ENCODE measurements at places on chromosomes 3 and 15.

GRCh38 chr3:111548756-111549155 lies 6.8 kb downstream of the CD96 start:
- DNase-seq: no peak

DNA sequence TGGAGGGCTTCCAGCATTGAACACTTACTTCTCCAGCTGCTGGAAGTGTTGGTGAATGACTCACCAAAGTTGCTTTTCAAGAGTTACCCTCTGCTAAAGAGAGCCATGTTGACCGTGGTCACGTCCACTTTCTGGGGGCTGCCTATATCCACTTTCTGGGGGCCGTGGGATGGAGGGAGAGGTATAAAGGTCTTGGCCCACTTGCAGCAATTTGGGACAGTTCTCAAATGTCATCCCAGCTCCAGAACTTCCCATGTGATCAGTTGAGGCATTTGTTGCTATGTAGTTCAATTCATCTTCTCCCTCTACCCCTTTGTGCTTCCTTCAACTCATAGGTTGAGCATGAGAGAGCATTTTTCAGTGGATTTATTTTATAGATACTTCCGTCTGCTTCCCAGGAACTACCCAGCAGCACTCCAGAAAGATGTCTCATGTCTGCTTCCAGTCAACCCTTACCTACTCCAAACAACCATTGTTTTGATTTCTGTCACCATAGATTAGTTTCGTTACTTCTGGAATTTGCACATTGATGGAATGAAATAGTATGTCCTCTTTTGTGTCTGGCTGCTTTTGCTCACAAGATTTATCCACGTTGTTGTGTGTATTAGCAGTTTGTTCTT lies 130.6 kb downstream of the TCF12 start:
- no peak for DNase-seq

DNA sequence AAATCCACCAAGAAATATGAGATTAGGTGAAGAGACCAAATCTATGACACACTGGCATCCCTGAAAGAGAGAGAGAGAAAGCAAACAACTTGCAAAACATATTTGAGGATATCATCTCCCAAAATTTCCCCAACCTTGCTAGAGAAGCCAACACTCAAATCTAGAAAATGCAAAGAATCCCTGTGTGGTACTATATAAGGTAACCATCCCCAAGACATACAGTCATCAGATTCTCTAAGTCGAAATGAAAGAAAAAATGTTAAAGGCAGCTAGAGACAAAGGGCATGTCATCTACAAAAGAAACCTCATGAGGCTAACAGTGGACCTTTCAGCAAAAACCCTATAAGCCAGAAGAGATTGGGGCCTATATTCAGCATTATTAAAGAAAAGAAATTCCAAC lies 622.1 kb upstream of the LMCD1 start:
- no peak for DNase-seq

DNA sequence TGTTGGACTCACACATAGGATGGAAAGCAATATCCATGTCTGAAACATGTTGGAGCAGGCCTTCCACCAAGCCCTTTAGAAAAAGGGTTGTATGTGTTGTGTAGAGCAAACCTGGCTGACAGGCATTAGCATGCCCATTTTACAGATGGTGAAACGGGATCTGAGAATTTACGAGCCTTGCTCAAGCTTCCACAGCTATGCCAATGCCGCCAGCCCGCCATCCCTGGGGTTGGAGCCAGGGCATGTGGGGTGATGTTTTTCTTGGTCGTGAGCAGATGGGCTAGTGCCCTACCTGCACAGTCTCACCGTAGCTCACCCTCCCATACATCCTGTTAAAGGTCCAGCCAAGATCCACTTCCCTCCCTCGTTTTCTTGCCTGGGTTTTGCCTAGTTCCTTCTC lies 97.5 kb upstream of the TLE3 start:
- no peak for DNase-seq

GRCh38 chr3:88811096-88811495 lies 296.3 kb upstream of the EPHA3 start:
- no peak for DNase-seq

DNA sequence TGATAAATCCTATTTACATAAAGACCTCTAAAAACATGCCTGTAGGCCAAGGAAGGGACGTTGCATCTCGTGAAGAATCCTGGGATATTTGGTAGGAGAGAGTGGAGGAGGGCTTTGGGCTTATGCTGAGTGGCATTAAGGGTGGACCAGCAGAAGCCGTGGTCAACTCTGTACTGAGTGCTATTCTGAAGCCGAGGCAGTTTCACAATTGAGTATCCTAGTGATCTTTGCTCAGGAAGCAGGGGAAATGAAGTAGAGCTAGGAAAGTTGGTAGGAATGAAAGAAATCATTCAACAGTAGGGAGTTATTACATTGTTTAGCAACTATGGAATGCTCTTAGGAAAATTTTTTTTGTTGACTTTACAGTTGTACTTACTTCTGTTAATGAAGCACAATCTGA lies 24.2 kb downstream of the MCTP2 start:
- peak; percentile 79 for DNase-seq

DNA sequence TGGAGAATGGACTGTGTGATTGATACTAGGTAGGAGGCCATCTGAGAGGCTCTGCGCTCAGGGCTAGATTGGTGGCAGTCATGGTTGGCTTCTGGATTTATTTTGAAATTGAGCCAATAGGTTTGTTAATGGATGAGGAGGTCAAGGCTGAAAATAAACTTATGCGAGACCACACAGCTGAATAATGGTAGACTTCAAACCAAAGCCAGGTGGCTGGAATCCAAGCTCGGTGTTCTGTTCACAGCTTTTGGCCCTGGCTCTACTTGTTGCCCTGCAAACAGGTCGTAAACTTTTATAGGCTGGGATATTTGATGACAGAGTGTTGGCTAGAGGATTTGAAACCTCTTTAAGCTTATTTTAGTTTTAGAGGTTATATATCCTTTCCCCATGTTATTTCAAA lies 160.4 kb downstream of the CHL1 start:
- DNase-seq: no peak

DNA sequence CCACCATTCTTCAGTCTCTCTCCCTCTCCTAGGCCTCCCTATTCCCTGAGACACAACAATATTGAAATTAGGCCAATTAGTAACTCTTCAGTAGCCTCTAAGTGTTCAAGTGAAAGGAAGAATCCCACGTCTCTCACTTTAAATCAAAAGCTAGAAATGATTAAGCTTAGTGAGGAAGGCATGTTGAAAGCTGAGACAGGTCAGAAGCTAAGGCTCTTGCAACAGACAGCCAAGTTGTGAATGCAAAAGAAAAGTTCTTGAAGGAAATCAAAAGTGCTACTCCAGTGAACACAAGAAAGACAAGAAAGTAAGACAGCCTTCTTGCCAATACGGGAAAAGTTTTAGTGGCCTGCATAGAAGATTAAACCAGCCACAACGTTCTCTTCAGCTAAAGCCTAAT lies 41.3 kb downstream of the PPM1L start:
- no peak for DNase-seq

DNA sequence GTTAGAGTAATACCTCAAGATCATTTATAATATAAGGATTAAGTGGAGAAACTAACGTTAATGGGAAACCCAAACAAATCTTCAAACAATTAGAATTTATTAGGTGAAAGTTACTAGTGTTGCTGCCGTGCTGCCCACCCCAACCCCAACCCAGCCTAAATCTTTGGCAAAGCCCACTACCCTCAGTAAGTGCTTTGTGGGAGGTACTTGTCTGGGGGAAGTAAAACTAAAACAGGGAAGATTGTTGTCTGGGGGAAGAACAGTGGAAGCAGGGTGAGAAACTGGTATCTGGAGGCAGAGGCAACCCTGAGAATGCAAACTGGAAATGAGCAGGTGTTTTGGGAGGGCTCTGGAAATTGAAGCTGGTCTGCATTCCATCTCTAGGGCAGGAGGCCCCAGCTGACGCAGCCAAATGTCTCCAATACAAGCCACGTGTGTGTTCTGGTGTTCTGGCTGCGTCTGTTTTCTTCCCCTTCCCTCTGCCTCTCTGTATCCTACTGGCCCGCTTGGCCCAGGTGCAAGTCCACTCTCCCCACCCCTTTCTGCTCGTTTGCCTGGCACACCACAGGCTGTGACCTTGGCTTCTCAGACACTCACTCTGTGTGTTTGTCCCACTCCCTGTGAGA lies 32.7 kb downstream of the FEM1B start:
- DNase-seq: no peak

DNA sequence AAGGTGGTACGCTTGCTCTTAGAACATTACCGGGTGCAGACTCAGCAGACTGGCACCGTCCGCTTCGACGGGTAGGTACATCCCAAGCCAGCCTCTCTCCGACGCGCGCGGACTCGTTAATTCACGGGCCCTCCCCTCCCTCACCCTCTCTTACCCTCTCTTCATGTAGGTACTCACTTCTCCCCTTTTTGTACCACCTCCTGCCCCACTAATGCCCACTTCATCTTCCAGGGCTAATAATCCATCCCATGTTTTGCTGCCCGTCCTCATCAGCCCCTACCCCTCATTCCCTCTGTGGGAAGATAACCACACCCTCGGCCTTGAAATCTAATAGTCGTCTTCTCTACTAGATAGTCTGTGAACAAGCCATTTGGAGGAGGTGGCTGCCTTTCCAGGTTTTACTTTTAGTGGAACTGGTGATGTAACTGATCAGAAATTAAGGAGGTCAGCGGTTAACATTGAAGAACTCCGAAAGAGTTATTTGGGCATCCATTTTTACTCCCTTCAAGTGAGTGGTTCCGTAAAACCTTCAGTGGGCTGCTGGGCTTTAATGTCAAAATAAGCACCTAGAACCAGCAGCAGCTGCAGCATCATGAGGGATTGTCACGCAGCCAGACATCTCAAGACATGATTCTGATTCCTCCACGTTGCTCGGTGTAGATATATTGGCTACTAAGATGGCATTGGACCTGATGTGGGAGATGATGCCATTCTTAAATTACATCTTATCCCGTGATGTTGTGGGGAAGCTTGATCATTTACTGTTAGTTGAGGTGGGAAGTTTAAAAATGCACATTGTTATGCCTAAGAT lies 1.3 kb downstream of the FEM1B start:
- DNase-seq: no peak

DNA sequence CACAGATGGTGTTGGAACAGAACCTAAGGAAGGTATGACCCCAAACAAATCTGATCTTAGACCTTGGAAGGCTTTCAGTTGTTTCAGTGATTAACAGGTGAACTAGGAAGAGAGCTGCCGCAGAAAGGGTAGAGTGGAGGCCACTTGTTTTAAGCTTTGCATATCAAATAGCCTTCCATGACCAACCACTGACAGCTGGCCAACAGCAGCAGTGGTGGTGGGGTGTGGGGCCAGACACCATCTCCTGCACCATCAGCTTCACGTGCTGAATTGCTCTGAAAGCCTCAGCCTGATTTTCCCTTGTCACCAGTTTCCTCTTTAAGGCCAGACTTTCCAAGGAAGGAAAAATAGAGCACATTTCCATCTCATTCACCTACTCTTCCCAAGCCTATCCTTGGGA lies 16.6 kb upstream of the OSBPL11 start:
- no peak for DNase-seq

- peak; percentile 50 for DNase-seq
These were observed 456.7 kb upstream of the THBS1 start for GRCh38 chr15:39124155-39124552.

- no peak for DNase-seq
These were observed 196.6 kb upstream of the IL12A start for GRCh38 chr3:159792070-159792469.

DNA sequence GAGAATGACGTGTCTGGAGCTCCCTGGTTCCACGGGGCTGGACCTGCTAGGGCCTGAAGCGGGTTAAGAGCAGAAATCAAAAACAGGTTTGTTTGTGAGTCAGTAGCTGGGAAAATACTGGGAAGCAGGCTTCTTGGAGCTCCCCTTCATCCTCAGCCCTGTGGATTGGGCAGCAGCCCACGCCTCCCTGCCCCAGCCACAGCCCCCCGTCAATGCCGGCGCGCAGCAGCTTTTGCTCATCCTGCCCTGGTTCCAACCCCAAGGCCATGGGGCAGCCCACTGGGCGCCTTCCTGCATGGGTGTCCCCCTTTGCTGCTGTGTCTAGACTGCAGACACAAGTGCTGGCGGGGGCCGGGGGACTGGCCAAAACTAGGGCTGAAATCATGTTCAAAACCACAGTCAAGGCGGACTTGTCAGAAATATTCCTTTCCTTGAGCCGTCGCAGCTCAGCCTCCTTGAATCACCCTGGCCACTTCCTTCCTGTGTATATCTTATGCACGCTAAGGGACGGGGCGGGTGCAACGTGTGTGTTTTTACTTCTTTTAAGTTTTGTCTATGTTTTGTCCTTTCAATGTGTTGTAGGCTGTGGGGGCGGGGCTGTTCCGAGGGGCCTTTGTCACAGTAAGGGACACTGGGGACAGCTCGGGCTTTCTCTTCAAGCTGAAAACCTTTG lies 108.1 kb downstream of the KLF13 start:
- DNase-seq: no peak

- no peak for DNase-seq
These were observed 139.6 kb upstream of the SGO1 start for GRCh38 chr3:20325563-20325962.

DNA sequence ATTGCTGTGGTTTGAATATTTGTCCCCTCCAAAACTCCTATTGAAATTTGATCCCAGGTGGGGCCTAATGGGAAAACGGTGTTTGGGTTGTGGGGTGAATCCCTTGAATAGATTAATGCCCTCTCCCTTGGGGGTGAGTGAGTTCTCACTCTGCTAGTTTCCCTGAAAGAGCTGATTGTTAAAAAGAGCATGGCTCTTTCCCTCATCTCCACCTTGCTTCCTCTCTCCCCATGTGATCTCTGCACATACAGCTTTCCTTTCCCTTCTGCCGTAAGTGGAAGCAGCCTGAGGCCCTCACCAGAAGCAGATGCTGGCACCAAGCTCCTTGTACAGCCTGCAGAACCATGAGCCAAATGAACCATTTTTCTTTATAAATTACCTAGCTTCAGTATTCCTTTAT lies 394.9 kb upstream of the WNT5A start:
- no peak for DNase-seq

- peak; percentile 88 for DNase-seq
These were observed 10.3 kb downstream of the TM4SF1 start for GRCh38 chr3:149366941-149367840.

DNA sequence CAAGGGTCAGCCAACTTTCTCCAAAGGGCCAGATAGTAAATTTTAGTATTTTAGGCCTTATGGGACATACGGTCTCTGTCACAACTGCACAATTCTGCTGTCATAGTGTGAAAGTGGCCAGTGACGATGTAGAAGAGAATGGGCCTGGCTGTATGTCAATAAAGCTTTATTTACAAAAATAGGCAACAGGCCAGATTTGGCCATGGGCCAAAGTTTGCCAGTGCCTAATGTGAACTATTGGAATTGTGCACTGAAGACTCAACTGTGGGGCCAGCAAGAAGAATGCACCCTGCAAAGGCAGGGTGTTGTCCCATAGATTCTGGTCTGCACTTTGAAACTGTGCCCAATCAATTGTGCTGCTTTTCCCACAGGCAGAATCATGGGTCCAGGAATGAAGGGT lies 69.4 kb upstream of the PRR23E start:
- no peak for DNase-seq

GRCh38 chr3:40152482-40153133 lies 156.9 kb upstream of the EIF1B start:
- DNase-seq: no peak

Measured in HepG2 (cell line).